ENCODE measurements at places on chromosomes 7 and 10.
A peak's percentile ranks its signal among the peaks of the same experiment; 100 is the strongest.

GRCh38 chr10:34576797-34577196 lies 238.3 kb downstream of the PARD3 start:
- peak; percentile 42 for ATAC-seq

DNA sequence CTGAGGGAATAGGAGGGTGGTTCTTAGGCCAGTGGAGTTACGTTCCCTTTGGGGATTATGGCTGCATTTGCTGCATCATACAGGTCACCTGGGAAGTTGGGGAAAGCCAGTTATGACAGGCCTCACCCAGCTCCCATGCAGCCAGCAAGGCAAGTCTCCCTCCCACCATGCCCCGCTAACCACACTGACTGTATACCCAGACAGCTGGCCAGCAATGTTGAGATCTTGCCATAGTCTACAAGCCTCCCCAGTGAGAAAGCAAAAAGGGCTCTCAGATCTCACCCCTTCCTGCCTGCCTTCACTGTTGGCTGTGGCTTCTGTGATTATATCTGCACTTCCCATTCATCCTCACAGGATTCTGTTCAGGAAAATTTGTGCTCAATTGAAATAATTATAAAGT lies 133.3 kb upstream of the HGF start:
- no peak for ATAC-seq

- no peak for ATAC-seq
Measured at GRCh38 chr10:92419740-92420545, 129.0 kb downstream of the MARCHF5 start.

DNA sequence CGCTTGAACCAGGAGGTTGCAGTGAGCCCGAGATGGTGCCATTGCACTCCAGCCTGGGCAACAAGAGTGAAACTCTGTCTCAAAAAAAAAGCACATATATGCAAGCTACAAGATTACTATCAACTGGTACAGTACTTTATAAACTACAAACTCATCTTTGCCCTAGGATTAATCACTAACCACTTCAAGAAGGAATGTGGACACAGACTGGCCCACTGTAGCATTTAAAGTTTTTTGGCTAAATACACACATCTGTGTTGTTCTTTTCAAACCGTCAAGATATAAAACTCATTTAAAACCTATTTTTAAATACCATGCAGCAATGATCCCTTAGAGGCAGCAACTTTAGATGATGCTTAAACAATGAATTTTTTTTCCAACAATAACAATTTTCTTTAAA lies 205.4 kb downstream of the IMMP2L start:
- peak; percentile 49 for ATAC-seq

DNA sequence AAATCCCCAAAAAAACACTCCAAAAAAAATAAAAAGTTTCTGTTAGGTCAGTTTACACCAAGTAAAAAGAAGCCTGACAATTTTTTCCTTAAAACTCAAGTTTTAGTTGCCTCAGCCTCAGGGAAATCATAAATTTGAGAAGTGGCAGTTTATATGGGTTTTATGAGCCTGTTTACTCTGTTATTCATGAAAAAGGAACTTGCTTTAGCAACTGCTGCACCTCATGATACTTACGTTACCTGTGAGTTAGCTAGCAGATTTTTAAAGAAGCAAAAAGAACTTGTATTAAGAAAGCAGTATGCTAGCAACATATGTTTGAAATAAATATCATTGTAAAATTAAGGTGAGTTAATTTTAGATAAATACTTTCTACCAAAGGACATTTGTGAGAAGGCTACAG lies 1264.5 kb upstream of the PHF14 start:
- no peak for ATAC-seq

GRCh38 chr10:7776777-7777176 lies 11.0 kb downstream of the KIN start:
- no peak for ATAC-seq

DNA sequence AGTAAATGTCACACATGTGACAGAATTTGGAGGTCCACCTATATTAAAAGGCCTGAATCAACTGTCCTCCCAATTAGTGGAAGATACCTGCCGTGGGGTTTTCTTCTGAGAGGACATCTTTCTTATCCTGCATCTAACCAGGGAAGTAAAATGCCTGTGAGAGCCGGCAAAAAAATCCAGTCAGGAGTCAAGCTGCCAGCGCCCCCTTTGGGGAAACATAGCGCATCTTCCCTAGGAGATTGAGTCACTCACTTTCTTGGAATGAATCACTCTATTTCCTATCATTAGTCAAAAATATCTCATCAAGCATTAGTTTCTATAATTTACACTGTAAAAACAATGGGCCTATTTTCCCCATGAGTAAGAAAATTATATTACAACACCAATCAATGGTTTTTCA lies 66.4 kb upstream of the ANK3 start:
- ATAC-seq: peak; percentile 44

DNA sequence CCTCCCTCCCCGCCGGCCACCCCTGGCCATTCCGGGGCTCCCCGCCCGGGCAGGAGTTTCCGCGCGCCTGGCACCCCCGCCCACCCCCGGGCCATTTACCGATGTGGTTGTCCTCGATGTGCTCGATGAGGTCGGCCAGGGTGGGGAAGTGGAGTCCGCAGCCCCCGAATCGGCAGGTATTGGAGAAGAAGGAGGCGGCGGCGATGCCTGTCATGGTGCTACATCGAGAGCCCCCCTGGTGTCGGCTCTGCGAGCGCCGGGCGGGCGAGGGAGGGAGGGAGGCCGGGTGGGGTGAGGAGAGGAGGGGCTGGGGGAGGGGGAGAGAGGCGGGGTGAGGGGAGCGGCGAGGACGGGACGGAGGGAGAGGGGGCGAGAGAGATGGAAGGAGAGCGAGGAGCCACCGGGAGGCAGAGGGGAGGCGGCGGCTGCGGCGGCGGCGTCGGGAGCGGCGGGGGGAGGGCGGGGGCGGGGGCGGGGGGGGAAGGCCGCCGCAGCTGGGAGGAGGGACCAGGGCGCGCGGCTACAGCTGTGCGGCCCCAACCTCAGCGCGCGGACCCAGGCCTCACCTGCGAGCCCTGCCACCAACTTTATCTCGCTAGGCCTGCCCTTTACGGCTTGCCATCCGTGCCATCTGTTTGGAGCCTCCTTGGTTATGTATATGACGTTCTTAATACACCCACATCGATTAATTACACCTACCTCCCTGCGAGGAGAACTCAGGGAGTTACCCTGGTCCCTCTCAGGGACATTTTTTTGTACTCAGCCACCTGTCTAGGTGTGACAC lies at the start of gene JAZF1:
Gene JAZF1 (minus strand): TSS at position 432 of the 784 bp plus-strand sequence.
- ATAC-seq: peak; percentile 55

- 0 out of 3 replicates have a peak, but pooled peaks have one; percentile 4 for ATAC-seq
Measured at GRCh38 chr10:77506517-77507200, 130.9 kb downstream of the KCNMA1 start.

GRCh38 chr7:34189031-34189430 lies 283.7 kb downstream of the BMPER start:
- ATAC-seq: no peak

DNA sequence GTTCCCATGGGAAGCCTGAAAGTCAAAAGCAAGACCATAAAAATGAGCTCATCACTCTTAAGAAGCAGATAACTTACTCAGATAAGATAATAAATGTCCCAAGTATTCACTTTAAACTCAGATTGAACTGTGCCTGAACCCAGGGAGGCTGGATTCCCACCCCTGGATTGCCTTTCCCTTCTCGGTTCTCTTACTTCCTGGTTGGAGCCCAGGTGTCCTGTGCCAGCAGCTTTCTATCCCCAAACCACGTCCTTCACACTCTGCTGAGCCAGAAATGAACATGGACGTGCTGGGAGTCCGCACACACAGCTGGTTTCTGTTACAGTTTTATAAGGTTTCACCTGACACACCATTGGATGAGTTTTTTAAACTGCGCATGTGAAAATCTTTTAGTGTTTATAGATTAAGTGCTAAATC lies 636.2 kb upstream of the IGFBP3 start:
- ATAC-seq: peak; percentile 7

- no peak for ATAC-seq
Measured at GRCh38 chr10:5500162-5500670, 846 bp upstream of the CALML5 start.

GRCh38 chr7:156180451-156181229 lies 368.4 kb upstream of the SHH start:
- ATAC-seq: no peak

DNA sequence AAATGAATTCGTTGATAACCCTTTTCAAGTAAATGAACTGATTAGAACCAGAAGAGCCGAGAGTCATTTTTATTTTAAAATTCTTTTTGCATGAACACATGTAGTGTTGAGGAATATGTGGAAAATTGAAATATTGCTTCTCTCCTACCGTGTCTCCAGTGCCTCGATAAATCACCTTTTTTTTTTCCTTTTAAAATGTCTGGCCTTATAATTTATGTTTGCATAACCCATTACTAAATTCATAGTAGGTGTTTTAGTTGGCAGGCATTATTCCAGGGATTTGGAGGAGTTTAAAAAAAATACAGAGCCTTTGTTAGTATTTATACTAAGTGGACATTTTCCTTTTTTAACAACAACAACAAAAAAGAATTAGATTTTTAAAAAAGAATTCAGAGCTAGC lies 115.6 kb downstream of the CUX1 start:
- ATAC-seq: no peak

DNA sequence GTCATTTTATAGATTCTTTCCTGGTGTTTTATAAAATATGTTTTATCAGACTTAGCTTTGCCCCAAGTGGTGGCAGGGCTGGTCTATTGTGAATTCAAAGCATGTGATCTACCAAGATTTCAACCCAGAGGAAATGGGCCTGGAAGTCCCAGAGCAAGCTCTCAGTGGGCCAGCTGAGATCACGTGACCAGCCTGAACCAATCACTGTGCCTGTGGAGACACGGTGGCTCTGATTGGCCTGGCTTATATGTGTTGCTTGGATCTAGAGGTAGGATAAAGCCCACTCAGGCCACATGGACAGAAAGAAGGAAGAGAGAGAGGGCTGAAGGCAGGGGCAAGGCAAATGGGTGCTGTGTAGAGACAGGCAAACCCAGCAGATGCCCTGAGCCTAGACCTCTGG lies 65.5 kb upstream of the GATA3 start:
- ATAC-seq: no peak

DNA sequence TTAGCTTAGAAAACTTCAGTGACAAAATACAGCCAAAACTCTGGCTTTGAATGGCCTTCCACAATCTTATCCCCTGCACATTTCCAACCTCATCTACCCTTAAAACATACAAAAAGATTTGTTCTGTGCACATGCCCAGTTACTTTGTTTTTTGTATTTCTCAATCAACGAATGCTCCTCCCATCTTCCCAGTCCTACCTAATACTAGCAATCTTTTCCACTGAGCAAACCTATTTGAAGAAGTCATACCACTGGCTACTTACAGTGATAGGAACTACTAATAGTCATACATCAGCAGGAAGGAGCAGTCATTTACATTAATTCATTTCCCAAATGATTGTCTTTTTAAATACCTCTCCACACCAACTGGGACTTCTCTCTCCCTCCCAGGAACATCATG lies 2.5 kb downstream of the USP54 start:
- no peak for ATAC-seq

GRCh38 chr7:29349362-29349761 lies 154.8 kb downstream of the CHN2 start:
- no peak for ATAC-seq

- ATAC-seq: no peak
Measured at GRCh38 chr10:22570733-22571430, 143.5 kb downstream of the PIP4K2A start.
